ENCODE measurements at places on chromosomes 6 and 20.
A peak's percentile ranks its signal among the peaks of the same experiment; 100 is the strongest.

GRCh38 chr6:167996424-167997199 is 859 bp upstream of the KIF25 start:
- DNase-seq, result no peak

GRCh38 chr20:46803123-46804020 is 91.3 kb upstream of the EYA2 start:
- no peak for DNase-seq

DNA sequence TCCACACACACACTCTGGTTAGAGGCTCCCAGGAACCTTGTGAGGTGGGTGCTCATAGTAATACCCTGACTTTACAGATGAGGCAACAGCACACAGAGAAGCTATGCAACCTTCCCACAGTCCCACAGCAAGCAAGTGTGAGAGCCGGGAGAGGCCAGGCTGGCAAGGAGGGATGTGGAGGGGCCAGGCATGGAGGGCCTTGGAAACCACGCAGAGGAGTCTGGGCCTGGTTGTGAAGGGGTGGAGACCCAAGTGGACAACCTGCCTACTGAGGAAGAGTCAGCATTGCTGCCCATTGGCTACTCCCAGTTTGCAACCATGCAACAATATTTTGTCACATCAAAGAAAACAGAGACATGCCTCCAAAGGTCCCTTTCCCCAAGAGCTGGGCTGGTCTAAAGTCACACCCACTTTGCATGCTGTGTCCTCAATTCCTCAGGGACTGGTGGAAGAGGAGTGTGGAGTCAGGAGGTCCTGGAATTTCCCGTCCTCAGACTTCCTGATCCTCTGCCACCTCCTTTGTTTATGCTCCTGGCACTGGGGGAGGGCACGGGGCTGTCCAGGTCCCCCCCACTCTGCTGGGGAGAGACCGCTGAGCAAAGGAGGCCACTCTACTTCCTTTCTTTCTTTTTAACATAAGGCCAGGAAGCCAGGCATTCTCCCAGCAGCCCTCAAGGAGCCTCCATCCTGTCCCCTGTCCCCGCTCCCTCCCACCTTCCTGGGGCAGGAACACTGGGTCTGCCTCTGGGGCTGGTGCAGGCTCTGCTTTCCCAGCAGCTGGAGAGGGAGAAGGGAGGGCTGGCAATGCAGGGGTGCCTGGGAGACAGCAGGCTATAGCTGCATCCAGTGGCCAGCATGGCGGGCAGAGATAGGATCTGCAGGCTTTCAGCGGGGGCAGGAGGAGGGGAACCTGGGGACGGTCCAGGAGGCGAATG is 68.3 kb downstream of the NOL4L start:
- no peak for DNase-seq

- DNase-seq, result no peak
Measured at GRCh38 chr20:24040896-24041459, 52.4 kb upstream of the GGTLC1 start.

- DNase-seq, result no peak
Measured at GRCh38 chr6:5398530-5398929, 137.2 kb downstream of the FARS2 start.

- DNase-seq, result no peak
Measured at GRCh38 chr6:133202610-133203343, 38.4 kb upstream of the EYA4 start.

DNA sequence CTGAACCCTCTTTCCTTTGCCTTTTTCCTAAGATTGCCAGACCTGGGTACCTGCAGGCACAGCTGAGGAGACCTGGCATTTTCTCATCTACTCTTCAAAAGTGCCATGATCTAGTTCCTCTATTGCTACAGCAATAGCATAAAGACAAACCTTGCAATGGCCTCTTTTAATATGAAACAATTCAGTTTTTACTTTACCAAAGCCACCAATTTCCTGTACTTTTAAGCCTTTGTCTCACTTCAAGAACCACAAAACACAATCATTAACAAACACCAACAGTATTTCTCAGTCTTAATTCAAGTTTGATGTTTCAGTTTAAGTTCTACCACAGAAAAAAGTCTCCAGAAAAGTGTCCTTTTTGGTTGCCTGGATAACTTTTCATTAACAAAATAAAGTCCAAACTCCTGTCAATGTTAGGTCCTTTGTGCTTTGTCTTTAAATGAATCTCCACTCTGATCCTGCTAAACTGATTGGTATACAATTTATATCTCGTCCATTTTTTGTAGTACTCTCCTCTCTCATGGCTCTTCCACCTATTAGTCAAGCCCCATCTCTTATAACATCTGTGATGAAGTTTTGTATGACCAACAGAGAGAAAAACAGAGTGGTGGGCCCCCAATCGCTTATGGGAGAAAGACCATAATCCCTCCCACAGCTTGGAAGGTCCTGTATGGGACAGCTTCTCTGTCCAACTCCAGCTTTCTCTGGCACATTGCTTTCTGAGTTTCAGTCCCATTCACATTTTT is 50.5 kb upstream of the THEMIS start:
- no peak for DNase-seq

- peak; percentile 61 for DNase-seq
Measured at GRCh38 chr6:106256201-106256968, 69.2 kb downstream of the ATG5 start.

- DNase-seq, result no peak
Measured at GRCh38 chr6:156634048-156634447, 143.1 kb upstream of the ARID1B start.

DNA sequence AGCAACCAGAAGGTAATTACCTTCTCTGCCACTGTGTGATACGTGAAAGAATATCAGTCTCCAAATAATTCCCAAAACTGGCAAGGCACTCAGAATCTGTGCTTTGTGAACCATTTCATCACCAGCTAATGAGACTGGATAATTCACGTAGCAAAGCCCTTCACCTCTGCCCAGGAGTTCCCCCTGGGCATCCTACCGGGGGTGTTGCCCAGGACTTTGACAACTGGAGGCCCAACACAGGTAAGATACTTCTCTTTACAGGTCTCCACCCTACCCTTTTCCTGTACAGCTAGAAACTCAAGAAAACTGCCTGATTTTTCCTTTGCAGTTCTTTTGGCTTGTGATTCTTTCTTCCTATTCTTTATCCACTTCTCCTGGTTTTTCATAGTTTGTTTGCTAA is 2.7 kb upstream of the CD24 start:
- no peak for DNase-seq

DNA sequence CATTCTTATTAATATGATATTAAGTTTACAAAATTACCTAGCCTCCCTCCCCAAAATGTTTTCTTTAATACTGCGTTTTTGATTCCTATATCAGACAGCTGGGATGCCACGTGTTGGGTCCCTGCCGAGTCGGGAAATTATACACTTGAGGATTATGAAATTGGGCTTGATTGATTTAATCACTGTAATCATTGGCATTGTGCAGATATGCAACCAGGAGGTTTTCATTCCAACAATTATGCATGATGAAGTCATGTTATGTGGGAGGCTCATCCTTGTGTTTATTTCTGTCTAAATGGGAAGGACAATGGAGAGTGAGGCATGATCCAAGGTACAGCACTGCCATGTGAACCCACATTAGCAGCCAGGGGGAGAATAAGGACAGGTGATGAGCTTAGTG is 30.6 kb upstream of the RIPOR2 start:
- no peak for DNase-seq

DNA sequence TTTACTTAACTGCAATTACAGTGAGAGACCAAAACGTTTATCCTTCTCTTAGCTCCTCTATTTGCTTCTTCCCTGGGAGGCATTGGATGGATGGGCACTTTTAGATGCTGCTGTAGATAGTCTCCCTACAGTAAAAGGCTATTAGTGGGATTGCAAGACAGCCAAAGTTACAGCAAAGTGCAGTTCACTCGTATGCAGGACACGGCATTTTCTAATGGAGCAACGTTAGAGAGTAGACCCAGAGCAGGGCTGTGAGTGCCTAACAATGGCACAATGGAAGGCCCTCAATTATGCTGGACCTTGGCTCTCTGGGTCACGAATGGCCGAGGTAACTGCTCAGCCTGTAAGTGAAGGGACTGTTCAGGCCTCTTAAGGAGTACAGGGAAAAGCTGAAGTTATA is 605.8 kb upstream of the NOX3 start:
- no peak for DNase-seq

DNA sequence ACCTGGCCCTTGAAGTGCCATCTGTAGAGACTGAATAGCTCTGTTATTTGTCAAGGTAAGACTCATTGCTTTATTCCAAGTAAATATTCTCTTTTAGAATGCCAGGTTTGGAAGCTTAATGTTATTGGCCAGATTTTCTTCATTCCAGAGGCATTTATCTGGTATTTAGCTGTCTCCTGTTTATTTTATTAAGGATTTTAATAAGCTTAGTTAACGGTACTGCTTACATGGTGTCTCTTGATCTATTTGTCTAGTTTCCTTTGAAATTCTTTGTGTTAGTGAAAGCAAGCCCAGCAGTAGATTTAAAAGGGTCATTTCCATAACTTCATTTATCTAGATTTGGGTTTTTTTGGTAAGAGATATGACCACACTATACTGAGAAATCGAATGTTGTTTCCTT is 7.7 kb downstream of the RALY start:
- DNase-seq, result no peak

- peak; percentile 5 for DNase-seq
Measured at GRCh38 chr20:52312132-52312729, 120.7 kb upstream of the ZFP64 start.

DNA sequence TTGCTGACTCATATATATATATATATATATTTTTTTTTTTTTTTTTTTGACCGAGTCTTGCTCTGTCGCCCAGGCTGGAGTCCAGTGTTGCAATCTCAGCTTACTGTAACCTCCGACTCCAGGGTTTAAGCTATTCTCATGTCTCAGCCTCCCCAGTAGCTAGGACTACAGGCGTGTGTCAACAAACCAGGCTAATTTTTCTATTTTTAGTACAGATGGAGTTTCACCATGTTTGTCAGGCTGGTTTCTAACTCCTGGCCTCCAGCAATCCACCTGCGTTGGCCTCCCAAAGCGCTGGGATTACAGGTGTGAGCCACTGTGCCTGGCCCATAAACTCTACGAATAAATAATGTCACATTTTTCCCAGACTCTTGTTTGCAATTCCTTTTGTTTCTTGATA is 4.8 kb downstream of the LRP11 start:
- DNase-seq, result no peak

DNA sequence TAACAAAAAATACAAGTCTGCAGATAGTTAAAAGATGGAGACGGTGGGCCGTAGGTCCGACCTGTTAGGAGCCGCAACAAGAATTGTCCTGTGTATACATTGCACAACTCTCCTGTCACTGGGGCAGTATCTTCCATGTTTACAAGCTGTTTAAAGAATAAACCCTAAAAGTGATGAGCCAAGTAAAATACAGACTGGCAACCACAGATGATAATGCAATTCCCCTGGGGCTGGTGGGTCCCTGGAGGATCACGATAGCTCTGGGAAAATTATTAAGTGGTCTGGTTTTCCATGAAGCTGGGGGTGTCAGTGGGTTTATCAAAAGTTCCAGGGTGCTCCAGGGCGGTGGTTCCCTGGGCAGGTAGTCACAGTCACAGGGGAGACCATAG is 8.1 kb upstream of the FAM50B start:
- no peak for DNase-seq

DNA sequence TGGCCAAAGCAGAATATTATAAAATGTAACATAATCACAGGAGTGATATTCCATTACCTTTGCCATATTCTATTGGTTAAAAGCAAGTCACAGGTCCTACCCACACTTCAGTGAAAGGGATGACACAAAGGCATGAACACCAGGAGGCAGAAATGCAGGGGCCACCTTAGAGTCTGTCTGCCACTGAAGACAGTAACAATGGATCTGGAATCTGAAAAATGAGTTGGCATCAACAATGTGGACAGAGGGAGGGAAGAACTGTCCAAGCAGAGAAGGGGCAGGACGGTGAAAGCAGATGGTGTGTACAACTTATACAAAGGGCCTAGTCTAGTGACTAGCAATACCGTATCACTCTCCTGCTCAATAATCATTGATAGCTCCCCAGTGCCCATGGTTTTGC is 6.6 kb upstream of the LPIN3 start:
- no peak for DNase-seq

DNA sequence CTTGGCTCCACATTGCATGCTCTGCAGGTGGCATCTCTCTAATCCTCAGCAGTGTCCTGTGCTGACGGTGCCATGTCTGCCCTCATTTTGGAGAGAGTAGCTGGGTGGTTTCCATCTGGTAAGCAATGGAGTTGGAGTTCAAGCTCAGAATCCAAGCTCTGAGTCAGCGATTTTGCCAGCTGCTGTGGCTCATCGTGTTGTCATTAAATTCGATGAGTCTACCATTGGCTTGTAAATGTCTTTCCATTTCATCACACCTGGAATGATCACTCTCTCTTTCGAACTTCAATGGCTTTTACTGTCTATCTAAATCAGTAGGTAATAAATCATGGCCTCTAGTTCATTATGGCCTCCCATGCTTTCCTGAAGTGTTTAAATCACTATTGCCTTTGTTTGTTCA is 378.5 kb upstream of the TSHZ2 start:
- DNase-seq, result no peak

DNA sequence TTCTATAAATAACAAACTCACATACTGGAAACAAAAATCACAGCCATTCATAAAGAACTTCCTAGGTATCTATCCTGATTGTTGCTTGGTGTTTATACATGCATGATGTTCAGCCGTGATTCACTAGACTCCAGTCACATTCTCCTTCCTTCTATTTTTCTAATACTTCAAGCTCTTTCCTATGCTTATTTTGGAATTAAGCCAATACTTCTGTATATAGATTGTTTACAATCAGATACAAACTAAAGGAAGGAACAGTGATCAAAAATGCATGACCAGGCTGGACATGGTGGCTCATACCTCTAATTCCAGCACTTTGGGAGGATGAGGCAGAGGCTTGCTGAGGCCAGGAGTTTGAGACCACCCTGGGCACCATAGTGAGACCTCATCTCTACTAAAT is 377.5 kb upstream of the IRAK1BP1 start:
- no peak for DNase-seq

GRCh38 chr6:137067399-137067798 is 22.6 kb upstream of the IL20RA start:
- DNase-seq, result no peak

GRCh38 chr6:27126815-27127537 is 120.5 kb upstream of the PRSS16 start:
- DNase-seq, result peak; percentile 80

- DNase-seq, result no peak
Measured at GRCh38 chr6:43471399-43471798, 6.0 kb upstream of the TJAP1 start.

- DNase-seq, result no peak
Measured at GRCh38 chr20:3165473-3166337, 6.0 kb upstream of the FASTKD5 start.

- no peak for DNase-seq
Measured at GRCh38 chr20:48364688-48365421, 462.9 kb downstream of the PREX1 start.

DNA sequence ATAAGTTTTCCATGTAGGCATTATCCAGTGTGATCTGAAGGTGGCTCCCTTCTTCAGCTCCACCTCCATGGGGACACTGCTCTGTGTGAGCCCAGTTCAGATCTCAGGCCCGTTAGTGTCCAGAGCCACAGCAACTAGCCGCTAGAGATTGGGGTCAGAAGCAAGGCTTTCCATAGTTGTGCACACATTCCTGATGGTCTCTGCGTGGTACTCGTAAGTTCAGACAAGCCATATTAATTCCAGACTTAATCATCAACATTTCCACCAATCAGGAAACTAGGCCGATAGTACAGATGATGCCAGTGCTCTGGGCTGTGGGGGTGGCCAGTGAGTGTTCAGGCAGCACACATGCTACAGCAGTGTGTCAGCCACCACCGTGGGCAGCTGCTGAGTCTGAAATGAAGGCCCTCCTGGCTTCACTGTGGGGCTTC is 17.5 kb upstream of the SYNCRIP start:
- peak; percentile 71 for DNase-seq

Measured in AG09319 (cell line).